ENCODE measurements at places on chromosomes 7 and 10. TPM values are rescaled to one million over a fixed set of nuclear protein-coding genes. Genes with fewer than 3 reads are reported as not detected.
A peak's percentile ranks its signal among the peaks of the same experiment; 100 is the strongest.

DNA sequence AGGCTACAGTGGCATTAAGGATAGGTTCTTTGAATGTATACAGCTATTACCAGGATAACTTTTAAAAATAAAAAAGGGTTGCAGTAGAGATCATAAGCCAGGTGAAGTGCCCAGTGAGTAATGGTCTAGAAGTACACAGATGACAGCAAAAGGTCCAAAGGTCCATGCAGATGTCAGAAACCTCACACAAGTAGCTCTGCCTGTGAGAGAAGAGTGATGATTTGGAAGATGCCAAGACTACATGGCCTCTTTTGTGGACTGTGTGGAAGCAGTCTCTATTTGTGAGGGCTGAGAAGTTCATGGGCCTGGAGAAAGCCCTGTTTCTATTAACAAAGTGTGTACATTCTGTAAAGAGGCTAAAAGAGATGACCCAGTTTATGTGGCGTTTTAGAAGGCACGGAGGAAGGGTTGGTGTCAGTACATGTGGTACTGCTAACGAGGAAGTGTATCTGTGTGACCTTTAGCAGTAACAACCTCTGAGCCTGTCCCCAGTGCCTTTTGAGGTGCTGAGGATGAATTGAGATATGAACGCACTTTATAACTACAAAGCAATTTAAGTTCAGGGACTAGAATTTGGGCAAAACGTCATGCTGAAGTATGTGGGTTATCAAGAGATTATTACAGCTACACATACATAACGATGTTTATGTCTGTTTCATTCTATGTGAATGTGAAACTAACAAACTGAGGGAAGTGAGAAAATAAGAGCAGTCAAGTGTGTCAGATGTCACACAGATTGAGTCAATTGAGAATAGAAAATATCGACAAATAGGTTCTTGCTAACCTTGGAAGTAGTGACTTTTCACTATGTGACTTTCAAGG is 7.6 kb downstream of the CYCS start:
- DNase-seq: no peak

The ITGA8 gene
- total RNA-seq: not detected

DNA sequence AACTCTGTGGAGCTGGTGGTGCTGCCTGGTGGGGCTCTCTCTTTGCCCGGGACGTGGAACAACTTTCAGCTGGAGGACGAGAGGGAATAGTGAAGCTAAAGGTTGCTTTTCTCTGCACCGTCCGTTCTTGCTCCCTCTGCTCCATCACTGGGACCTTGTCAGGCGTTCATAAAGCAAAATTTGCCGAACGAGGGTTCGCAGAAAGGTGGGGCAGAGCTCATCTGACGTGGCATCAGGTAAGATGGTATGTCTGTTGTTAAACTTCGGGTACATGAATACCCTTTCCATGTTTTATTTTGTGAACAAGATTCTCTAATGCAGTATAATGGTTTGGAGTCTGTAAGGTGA is 416 bp downstream of the BBS9 start:
- DNase-seq: peak; percentile 42

- DNase-seq: no peak
These were observed 110.0 kb downstream of the HGF start for GRCh38 chr7:81659697-81660395.

The SLC13A1 gene
- total RNA-seq: not detected

GRCh38 chr7:30450983-30451497 is 27.5 kb downstream of the NOD1 start:
- no peak for DNase-seq

DNA sequence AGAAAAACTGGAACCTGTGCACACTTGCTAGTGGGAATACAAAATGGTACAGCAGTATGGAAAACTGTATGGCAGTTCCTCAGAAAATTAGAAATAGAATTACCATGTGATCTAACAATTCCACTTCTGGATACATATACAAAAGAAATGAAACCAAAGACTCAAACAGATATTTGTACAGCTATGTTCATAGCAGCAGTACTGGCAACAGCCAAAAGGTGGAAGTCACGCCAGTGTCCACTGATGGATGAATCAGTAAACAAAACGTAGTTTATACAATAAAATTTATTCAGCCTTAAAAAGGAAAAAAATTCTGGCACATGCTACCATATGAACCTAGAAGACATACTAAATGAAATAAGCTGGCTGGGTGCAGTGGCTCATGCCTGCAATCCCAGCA is 23.0 kb downstream of the IDE start:
- peak; percentile 2 for DNase-seq

GRCh38 chr7:82810558-82811259 is 352.0 kb downstream of the PCLO start:
- peak; percentile 90 for DNase-seq

The FAM25A gene
- not detected for total RNA-seq

DNA sequence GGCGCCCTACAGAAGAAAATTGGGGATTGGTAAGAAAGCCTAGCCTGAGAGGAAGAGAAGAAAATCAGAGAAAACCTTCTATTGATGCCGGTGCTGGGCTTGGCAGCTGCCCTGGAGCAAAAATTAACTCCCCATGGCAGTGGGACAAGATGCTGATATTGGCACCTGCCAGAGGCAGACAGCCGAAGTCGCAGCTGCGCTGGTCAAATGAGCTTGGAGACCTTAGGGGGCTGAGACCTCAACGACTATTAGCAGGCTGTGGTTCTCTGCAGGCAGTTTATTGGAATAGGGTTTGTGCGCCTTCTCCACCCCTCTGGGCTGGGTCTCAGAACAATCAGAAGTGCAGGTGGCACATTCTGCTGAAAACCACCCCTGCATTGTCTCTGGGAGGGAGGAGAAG is 213.7 kb downstream of the GFRA1 start:
- no peak for DNase-seq

GRCh38 chr10:103197174-103197573 is 4.1 kb upstream of the NT5C2 start:
- peak; percentile 90 for DNase-seq

- DNase-seq: no peak
These were observed 96.1 kb downstream of the ZNF277 start for GRCh38 chr7:112302566-112302965.

- DNase-seq: peak; percentile 17
These were observed 1043.2 kb upstream of the C7orf33 start for GRCh38 chr7:147547252-147547897.

The ASZ1 gene
- total RNA-seq: not detected

The LOXL4 gene
- total RNA-seq: 507 TPM

The FAM221A gene
- total RNA-seq: 0.43 TPM

- DNase-seq: no peak
These were observed 19.4 kb upstream of the RASGEF1A start for GRCh38 chr10:43286076-43286805.

DNA sequence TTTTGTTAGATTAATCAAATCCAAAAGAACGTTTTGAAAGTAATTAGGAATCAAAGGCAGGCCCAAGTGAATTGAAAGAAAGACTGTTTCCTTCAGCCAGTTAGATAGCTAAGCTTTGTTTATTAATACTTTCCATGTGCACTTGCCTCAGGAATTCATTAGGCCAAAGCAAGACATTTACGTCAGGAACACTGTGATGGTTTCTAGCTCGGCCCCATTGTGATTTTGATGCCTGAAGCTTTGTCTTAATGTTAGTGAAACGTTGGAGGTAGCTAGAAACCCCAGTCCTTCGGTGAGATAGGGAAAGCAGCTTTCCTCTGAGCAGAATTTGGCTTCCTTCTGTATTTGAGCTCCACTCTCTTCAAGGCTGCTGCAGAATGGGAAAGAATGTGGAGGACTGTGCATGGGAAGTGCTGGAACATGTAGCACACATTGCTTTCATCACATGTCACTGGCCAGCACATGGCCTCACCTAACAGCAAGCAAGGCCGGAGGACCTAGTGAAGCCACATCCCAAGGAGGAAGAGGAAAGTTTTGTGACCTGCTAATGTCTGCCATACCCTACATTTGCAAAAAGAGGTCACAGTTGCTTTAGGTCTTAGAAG is 64.1 kb downstream of the PCGF5 start:
- no peak for DNase-seq

DNA sequence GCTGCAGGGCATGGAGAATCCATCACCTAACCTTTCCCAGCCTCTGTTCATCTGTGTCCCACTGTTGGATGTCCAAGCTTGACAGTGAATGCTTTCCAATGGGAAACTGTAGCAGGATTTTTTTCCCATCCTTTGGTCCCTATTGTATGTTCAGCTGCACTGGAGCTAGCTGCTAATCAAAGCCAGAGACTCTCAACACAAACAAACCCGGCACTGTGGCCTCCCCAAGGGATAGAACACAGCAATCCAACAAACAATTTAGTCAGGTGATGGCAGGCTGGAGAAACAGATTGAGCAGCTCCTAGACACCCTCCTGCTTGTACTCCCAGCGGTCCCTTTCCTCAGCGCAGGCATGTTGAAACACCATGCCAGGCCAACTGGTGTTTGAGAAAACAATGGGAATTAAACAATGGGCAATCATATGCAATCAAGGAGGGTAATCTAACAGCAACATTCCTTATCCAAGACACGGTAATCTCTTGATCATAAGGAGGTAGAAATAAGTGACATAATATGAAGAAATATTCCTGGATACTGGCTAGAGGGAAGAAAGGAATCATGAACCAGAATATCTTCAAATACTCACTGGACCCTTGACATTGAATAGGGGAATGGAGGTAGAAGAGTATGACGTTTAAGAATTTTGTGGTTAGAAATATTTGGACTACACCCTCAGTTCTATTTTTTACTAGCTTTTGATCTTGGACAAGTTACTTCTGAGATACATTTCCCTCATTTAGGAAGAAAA is 15.0 kb downstream of the PTN start:
- no peak for DNase-seq

- peak; percentile 15 for DNase-seq
These were observed 43.7 kb downstream of the ZNF273 start for GRCh38 chr7:64946772-64947171.

DNA sequence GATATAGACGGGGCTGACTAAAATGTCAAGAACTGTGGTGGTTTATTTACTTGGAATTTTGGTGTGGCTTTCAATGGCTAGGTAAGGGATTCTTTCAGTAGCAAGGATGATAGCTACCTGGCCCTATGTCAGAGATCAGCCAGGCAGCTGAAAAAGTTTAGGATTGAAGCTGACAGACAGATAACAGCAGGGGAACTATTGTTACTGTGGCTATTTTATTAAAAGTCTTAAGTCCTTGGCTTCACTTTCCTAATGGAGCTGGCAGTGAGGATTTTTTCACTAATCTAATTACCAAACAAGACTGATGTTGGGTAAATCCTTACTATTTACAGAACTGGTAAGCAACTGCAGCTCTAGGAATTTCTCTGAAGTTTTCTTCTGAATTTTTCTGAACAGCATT is 72.4 kb upstream of the ANLN start:
- no peak for DNase-seq

The GJD4 gene
- not detected for total RNA-seq

DNA sequence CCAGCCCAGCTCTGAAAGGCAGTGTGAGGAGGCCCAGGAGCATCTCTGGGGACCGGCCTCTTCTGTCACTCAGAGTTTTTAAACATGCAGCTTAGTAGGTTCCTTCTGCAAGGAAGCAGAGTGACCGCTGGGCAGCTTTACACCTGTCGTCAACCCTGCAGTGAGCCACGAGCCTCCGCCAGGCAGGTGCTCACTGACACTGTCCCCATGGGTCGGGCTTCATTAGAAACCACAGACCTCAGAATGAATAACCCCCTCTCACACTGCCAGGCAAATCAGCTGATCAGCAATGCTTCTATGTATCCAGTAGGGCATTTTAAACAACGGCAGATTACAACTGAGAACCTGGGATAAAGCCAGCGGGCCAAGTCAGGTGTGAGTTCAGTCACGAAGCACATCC is 106.1 kb downstream of the MAD1L1 start:
- DNase-seq: no peak

- DNase-seq: peak; percentile 5
These were observed 98.1 kb downstream of the LRRC4 start for GRCh38 chr7:127933146-127933545.

The RBM20 gene
- total RNA-seq: 0.13 TPM

DNA sequence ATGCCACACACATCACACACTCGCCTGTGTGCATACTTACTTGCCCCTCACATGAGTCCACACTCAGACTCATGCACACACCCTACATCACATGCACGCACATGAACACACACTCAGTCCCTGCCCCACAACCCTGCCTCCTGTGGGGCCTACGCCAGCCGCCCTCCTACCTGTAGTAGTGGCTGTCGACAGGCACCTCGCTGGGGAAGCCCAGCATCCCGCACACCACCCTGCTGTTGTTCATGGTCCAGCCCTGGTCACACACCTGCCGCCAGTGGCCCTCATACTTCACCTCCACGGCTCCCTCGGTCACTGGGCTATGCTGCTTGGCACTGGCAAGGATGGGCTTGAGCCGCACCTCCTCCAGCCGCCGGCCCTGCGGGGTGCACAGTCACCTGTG is 7.2 kb downstream of the LOXL4 start:
- no peak for DNase-seq

DNA sequence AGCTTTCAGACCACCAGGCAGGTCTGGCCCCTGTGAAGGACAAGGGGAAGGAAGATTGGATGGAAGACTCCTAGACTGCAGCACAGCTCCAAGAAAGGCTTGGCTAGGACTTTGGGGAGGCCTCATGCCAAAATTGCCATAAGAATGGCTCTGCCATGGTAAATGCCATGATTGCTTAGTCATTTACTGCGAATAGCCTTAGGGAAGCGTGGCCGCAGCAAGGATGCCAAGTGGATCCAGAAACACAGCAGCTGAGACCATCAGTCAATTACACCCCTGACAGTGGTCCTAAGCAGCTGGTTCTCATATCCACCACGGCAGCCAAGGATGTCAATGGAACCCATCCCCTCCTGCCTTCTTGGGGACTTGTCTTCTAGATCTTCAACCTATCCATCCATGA is 88.2 kb upstream of the AUTS2 start:
- DNase-seq: no peak

DNA sequence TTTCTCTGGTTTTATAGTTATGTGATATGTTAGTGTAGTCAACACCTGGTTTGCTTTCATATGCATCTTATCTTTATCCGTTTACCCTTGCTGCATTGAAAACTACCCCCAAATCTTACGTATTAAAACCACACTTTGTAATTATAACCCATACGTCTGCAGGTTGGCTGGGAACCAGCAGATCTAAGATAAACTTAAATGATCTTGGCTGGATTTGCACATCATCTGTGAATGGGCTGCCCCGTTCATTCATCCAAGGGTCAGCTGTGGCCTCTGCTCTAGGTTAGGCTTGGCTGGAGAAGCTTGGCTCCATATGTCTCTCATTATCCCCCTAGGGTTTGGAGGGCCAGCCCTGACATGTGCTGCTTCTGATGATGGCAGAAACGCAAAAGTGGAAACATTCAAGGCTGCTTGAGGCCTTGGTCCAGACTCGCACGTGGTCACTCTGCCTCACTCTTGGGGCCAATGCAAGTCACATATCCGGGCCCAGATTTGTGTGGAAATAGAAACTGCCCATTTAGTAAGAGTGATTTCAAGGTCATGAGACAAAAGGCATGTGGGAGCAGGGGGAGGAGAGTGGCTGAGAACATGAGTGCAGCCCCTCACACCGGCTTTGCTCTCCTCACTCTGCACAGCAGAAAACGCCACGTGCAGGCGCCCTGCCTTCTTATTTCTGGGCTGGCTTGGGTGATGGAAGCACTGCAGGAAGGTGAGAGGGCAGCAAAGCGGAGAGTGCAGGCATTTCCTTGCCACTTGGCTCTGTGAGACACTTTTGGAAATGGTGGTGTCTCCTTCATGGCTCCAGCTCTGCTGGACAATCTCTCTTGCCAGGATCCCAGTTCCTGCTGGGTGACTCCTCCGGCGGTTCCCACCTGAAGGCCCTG is 553.8 kb downstream of the GLRX3 start:
- no peak for DNase-seq

The CYP2C19 gene
- total RNA-seq: not detected

The SYT15 gene
- 1.2 TPM for total RNA-seq
